T-helper 9 cell (primary cell): ENCODE measurements at places on chromosomes 12 and 14.
A peak's percentile ranks its signal among the peaks of the same experiment; 100 is the strongest.

DNA sequence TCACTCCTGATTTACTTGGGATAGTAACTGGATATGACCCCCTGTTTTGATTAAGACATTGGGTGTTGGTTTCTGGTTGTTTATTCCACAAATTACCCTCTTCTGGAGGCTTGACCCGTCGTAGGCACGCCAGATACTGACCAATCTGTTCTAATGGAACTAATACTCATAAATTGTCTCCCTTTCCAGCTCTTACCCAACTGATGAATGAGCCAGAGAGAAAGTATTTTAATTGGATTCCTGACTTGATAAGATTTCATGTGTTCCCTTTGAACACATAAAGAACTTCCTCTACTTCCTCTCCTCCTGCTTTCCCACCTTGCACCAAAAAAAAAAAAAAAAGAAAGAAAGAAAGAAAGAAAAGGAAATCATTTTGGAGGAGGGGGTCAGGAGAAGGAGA, 340.9 kb downstream of the PCNX1 start:
- no peak for DNase-seq

DNA sequence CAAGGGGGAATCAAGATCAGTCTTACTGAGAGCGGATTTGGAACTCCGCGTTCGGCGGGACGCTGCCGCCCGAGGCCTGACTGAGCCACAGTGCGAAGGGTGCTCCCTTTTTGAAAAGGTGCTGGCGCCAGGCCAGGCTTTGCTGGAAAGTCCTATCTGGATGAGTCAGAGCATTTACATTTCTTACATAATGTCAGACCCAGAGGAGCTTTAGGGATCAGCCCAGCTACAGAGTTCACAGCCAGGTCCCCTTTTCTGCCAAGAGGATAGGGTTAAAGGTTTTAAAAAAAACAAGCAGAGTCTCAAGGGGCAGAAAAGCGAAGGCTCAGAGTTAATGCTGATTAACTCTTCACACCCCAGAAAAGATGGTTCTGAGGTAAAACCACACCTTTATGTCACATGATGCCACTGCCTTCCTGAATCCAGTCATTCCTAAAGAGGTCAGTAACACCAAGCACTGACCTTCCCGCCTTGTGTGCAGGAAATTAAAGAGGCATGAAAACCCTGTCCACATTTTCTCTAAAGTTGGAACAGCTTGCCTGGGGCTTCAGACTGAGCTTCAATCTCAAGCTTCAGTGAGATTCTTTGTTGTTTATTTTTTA, 11.7 kb upstream of the FBXL14 start:
- DNase-seq = peak; percentile 31

GRCh38 chr12:92629349-92630065, 73.3 kb upstream of the PLEKHG7 start:
- DNase-seq = no peak

GRCh38 chr12:23472329-23472971, 477.0 kb downstream of the SOX5 start:
- no peak for DNase-seq

GRCh38 chr12:11725686-11726085, 76.2 kb downstream of the ETV6 start:
- no peak for DNase-seq

DNA sequence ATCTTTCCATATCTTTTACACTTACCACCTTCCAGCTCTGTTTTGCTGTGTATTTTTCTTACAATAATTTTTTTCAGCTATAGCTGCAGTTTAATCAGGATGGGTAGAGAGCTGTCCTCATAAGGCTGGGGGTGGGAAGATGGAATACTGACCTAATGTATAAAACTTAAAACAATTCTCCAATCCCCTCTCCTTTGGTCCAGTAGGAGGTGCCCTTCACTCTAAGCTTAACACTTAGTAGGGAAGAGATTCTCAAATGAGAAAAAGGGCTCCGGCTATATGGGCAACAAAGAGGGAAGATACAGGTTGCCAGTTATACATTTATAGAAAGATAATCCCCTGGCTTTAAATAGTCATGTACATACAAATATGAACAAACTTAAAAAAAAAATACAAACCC, 2.8 kb downstream of the ORMDL2 start:
- no peak for DNase-seq
